ENCODE measurements at places on chromosomes 1 and 21.

DNA sequence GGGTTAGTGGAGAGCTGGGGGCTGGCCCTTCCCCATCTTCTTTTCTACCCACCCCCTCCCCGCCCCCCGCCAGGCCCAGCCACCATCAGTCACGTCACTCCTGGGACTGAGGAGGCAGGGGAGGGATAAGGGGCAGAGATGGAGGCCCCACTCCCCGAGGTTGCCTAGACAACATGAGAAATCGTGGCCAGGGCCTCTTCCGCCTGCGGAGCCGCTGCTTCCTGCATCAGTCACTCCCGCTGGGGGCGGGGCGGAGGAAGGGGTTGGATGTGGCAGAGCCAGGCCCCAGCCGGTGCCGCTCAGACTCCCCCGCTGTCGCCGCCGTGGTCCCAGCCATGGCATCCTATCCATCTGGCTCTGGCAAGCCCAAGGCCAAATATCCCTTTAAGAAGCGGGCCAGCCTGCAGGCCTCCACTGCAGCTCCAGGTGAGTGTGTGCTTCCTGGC, 1.2 kb downstream of the AMPD2 start:
- peak; percentile 83 for DNase-seq

- DNase-seq, result no peak
Measured at GRCh38 chr1:244231572-244232315, 180.7 kb downstream of the ZBTB18 start.

- peak; percentile 92 for DNase-seq
Measured at GRCh38 chr1:24704411-24705259, 40.6 kb upstream of the CLIC4 start.

DNA sequence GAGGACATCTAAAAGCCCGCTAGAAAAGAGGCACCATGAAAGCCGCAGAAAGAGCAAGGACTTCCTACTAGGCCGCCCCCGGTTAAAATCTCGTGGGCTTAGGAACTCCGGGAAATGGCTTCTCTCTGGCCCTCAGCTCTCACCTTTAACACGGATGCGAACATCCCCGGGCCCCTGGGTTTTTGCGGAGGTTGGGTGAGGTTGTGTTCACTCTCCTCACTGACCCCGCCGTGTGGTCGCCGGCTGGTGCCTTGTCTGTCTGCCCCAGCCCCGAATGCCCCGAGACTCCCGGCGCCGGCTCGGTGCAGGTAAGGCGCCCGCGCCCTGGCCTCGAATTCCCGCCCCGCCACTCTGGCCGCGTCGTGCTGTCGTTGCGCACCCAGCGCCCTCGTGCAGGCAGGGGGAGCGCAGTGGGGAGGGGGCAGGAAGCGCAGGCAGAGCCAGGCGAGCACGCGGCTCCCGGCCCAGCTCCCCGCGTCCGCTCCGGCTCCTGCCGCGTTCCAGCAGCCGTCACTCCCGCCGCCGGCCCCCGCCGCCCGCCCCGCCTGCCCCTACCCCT, at the start of gene SHISAL2A:
Gene SHISAL2A, plus strand, starts transcription at position 437 of the 559 bp plus-strand sequence. CDS start 326 bp downstream, outside the sequence.
- DNase-seq, result no peak

DNA sequence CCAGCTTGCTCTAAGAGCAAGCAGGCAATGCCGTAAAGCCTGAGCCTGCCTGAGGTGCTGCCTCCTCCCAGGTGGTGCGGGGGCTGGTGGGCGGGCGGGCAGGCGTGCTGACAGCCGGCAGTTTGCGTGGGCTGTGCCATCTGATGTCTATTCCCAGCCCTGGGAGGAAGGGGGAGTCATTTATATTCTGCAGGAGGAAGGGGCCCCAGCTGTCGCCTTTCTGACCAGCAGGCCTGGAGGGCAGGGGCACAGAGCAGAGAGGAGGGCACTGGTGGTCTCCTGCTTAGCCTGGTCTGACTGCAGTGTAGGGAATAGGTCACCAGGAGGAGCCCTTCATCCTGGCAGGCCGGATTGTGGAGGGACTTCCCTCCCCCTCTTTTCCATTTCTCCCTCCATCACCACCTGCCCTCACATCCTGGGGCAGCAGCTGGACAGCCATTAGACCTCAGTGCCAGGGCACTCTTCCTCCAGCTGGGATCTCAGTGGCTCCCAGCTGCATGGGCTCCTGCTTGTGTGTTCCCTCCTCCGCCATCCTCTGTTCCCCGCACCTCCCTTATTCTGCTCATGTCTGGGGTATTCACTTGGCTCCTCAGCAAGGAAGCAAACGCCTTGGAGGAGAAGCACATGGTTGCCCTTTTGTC, 4.4 kb downstream of the CYB561D1 start:
- DNase-seq, result no peak

DNA sequence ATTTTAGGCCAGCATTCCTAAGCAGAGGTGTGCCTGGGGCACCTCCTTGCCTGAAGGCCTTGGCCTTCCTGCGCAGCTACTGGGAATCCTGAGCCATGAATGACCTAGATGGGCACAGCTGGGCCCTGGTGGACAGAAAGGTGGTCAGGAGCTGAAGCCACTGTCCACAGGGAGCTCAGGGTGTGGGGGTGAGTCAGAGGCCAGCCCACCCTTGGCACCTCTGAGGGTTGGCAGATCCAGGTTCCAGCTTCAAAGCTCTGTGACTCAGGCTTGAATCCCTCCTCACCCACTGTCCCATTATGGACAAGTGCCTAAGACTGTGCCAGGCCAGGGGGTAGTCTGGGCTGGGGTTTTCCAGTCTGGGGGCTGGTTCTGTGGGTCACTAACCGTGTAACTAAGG, 6.4 kb upstream of the EDN2 start:
- DNase-seq, result no peak

GRCh38 chr1:112508278-112509004, at the start of gene WNT2B:
TSS of gene WNT2B (plus strand) at chr1:112508965. CDS start at chr1:112509263, 298 bp downstream.
- DNase-seq, result no peak

- no peak for DNase-seq
Measured at GRCh38 chr1:179794669-179795068, 51.6 kb downstream of the FAM163A start.

- DNase-seq, result no peak
Measured at GRCh38 chr1:27690183-27690582, 18.2 kb upstream of the IFI6 start.
